Type B pancreatic cell (in vitro differentiated cells): ENCODE measurements at places on chromosomes 6 and 20. TPM values are rescaled to one million over a fixed set of nuclear protein-coding genes. Genes with fewer than 3 reads are reported as not detected.
A peak's percentile ranks its signal among the peaks of the same experiment; 100 is the strongest.

Gene EYS
- total RNA-seq: 1.5 and 3.0 TPM in 2 replicates

Gene IP6K3
- 0.75 TPM in 1 of 2 replicates, not detected in the other for total RNA-seq

Gene FILIP1
- total RNA-seq: 2.0 and 5.0 TPM in 2 replicates

Gene SRF
- total RNA-seq: 35.2 and 38.2 TPM in 2 replicates

Gene FABP7
- 1.2 and 7.6 TPM in 2 replicates for total RNA-seq

Gene TMEM74B
- 10.7 and 12.0 TPM in 2 replicates for total RNA-seq

GRCh38 chr20:58447511-58448391 lies 58.7 kb downstream of the VAPB start:
- peaks cover 6% of the 10 kb centered on the region for H3K4me1 ChIP-seq
- H3K27me3 ChIP-seq: no peaks in the 10 kb centered on the region
- no peak overlapping the region for H3K27ac ChIP-seq
- DNase-seq: no peak

DNA sequence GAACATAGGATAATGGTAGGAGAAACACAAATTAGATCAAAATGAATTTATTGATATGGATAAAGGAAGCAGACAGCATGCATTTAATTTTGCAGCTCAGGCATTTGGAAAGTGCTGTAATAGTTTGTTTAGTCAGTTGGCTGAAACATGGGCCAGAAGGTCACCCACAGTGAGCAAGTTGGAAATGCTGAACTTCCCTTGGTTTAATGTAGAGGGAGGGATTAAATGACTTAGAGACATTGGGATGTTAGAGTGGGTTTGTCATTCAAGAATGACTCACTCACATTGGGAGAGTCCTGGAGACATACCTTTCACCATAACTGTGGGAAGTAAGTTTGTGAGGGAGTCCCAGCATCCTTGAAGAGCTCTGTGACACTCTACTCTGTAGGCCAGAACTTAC lies 231.5 kb upstream of the PLCB4 start:
- peaks cover 4% of the 10 kb centered on the region for H3K36me3 ChIP-seq
- no peaks in the 10 kb centered on the region for H3K27me3 ChIP-seq
- no peak for DNase-seq
- no peak overlapping the region for H3K4me3 ChIP-seq

DNA sequence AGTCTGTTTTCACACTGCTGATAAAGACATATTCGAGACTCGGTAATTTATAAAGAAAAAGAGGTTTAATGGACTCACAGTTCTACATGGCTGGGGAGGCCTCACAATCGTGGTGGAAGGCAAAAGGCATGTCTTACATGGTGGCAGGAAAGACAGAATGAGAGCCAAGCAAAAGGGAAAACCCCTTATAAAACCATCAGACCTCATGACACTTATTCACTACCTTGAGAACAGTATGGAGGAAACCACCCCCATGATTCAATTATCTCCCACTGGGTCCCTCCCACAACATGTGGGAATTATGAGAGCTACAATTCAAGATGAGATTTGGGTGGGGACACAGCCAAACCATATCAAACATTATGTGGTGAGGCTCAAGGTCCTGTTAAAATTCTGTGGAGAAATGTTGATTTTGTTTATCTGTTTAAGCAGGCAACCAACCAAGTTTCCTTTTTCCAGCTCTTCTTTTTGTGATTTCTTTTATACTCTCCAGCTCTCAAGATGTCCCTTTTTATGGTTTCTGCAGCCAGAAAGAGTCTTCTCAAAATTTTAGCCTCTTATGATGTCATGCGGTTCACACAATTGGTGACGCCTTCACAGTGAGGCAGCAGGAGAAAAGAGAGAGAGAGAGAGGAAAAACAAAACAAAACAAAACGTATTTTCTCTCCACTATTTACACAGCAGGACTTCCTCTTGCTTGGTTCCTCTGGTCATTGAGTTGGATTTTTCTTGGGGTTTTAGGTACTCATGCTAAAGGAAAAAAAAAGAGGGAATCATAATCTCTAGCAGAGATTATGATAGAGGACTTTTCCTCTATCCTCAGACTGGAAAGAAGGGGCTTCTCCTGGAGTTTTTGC lies 18.0 kb downstream of the AIG1 start:
- DNase-seq: no peak
- H3K4me3 ChIP-seq: no peak overlapping the region
- no peaks in the 10 kb centered on the region for H3K27me3 ChIP-seq
- H3K4me1 ChIP-seq: peaks cover 8% of the 10 kb centered on the region

DNA sequence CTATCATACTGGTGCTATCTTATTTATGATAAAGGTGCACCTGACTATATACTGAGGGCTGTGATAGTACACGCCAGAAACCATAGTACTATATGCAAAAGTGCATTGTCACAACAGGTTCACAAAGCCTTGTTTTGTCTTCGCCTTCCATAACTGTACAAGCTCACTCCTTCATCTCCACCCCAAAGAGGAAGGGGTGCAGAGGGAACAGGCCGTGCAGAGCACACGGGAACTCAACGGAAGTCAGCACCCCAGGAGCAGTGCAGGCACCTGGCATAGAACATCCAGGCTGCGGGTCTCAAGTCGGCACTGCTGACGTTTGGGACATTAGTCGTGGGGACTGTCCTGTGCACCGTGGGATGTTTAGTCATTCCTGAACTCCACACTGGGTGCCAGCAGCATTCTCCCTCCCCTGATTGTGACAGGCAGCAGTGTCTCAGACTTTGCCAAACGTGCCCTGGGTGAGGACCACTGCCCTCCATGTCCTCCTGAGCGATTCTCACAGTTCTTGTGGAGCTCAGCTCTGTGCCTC lies 99.7 kb downstream of the PXDC1 start:
- no peak overlapping the region for H3K4me3 ChIP-seq
- no peak overlapping the region for H3K27ac ChIP-seq
- H3K36me3 ChIP-seq: no peaks in the 10 kb centered on the region
- no peak for DNase-seq

GRCh38 chr6:148736774-148737412 lies 9.9 kb upstream of the UST start:
- H3K27me3 ChIP-seq: peaks cover 5% of the 10 kb centered on the region
- DNase-seq: no peak
- no peaks in the 10 kb centered on the region for H3K36me3 ChIP-seq
- no peak overlapping the region for H3K27ac ChIP-seq

GRCh38 chr6:163827143-163827542 lies 412.6 kb downstream of the QKI start:
- H3K27ac ChIP-seq: no peak overlapping the region
- H3K36me3 ChIP-seq: no peaks in the 10 kb centered on the region
- no peak overlapping the region for H3K4me3 ChIP-seq
- H3K4me1 ChIP-seq: peaks cover 5% of the 10 kb centered on the region
- no peak for DNase-seq

- H3K4me1 ChIP-seq: peaks cover 13% of the 10 kb centered on the region
- no peak overlapping the region for H3K4me3 ChIP-seq
- peaks cover 9% of the 10 kb centered on the region for H3K27me3 ChIP-seq
- peaks cover 7% of the 10 kb centered on the region for H3K36me3 ChIP-seq
- no peak for DNase-seq
- H3K27ac ChIP-seq: no peak overlapping the region
These were observed 121.5 kb downstream of the EYA2 start for GRCh38 chr20:47016068-47016664.

- no peaks in the 10 kb centered on the region for H3K36me3 ChIP-seq
- no peaks in the 10 kb centered on the region for H3K4me1 ChIP-seq
- peaks cover 8% of the 10 kb centered on the region for H3K27me3 ChIP-seq
- DNase-seq: no peak
- no peak overlapping the region for H3K4me3 ChIP-seq
These were observed 451.8 kb downstream of the COL12A1 start for GRCh38 chr6:74753883-74754600.

DNA sequence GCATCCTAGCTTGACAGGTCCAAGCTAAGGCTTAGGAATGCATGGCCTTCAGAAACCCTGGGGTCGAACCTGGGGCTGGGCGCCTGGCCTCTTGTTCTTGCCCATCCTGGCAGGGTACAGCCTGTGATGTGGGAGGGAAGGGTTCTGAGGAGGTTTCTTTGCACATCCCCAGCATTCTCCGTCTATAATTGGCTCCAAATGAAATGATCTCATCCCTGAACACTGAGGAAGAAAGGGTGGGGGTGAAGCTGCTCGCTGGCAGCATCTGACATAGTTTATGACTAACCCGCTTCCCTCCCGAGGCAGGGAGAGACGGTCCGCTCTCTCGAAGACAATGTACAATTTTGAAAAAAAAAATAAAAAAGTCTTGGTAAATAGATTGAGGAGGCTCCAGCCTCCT lies 67.1 kb upstream of the ZNFX1 start:
- DNase-seq: no peak
- peaks cover 11% of the 10 kb centered on the region for H3K4me1 ChIP-seq
- H3K36me3 ChIP-seq: no peaks in the 10 kb centered on the region
- H3K27ac ChIP-seq: no peak overlapping the region
- no peak overlapping the region for H3K4me3 ChIP-seq

DNA sequence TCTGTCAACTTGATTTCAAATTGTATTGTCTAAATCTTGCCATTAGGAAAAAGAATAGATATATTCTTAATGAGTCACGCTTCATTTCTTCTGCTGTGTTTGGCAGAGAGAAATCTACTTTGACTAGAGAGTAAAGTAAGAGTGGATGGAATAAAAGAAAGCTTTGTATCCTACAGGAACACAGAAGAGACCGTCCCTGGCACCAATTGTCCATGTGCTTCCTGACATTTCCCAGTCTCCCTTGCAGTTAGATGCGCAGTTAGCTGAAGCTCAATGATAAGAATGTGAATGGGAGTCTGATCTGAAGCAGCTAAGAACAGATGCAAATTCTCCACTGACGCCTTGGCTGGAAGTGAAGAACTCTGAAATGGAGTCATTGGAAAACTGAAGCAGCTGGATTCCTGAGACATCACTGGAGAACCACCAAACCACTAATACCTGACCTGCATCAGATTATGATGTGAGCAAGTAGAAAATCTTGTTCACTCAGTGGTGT lies 528.2 kb upstream of the MARCKS start:
- H3K27ac ChIP-seq: no peak overlapping the region
- DNase-seq: no peak

- H3K36me3 ChIP-seq: peaks cover 5% of the 10 kb centered on the region
- no peak for DNase-seq
- peaks cover 41% of the 10 kb centered on the region for H3K4me1 ChIP-seq
- peak overlapping the region; percentile 93 for H3K27ac ChIP-seq
- H3K27me3 ChIP-seq: peaks cover 5% of the 10 kb centered on the region
These were observed 651 bp upstream of the TAPBP start for GRCh38 chr6:33314515-33314942.
